Amygdala (tissue), 56 donors: ENCODE measurements at places on chromosomes 4 and X.

DNA sequence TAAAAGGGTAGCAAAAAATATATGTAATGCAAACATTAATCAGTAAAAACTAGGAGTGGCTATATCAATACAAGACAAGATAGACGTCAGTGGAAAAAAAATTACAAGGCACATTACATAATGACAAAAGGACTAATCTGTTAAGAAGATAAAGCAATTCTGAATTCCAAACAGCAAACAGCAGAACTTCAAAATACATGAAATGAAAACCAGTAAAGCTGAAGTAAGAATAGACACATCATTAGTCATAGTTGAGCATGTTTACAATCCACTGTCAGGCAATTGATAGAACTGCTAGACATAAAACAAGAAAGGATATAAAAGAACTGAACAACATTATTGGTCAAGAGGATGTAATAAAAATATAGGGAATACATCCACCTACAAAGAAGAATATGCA lies 12.2 kb downstream of the SULT1B1 start:
- no peak for DNase-seq

- no peak for DNase-seq
Measured at GRCh38 chr4:100790836-100791615, 273.2 kb upstream of the EMCN start.

DNA sequence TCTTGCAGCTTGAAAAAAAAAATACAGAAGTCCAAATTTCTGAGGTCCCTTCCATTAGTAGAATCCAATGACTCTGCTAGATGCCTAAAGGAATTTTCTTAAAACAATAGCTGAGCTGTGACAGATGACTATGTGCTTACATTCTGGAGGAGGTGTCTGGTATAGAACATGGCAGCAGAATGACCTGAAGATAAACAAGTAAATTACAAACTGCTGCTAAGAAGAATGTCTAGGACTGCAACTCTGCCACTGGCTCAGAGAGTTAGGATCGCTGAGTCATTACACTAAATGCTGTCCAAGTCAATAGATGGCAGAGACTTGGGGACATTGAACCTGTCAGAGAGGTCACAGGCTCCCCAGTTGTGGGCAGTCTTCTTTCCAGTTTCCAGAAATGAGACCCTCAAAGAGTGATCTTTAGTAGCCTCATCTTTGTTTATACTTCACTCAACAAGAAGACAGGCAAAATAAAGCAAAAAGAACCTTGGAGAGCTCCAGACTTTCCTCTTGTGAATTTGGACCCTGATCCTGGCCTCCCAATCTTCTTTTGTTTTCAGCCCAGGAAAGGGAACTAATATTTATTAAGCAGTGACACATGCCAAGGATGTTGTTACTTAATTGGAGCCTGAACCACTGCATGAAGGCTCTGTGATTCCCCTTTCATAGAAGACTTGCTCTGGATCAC lies 56.4 kb upstream of the SCML1 start:
- DNase-seq, result no peak

- no peak for DNase-seq
Measured at GRCh38 chrX:903116-903515, 272.5 kb downstream of the SHOX start.

DNA sequence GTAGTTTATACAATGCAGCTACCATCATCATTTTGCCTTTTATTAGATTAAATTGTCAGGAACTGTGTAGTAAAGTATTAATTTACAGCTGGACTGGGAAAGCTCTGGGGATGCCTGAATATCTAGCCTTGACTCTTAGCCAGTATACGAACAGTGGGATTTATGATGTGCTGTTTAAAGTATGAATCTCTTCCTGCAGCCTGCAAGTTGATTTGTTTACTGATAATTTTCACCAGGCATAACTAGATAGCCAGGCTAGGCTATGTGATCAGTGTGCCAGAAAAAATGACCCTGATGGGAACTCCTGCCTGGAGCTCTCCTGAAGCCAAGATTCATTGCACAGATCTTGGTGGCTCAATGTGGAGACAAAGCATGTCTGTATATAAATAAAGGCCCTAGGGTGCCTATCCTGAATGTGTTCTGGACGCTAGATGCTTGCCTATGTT lies 119.2 kb downstream of the SCLT1 start:
- DNase-seq, result no peak

GRCh38 chrX:64427281-64427680 lies 32.0 kb upstream of the MTMR8 start:
- no peak for DNase-seq

DNA sequence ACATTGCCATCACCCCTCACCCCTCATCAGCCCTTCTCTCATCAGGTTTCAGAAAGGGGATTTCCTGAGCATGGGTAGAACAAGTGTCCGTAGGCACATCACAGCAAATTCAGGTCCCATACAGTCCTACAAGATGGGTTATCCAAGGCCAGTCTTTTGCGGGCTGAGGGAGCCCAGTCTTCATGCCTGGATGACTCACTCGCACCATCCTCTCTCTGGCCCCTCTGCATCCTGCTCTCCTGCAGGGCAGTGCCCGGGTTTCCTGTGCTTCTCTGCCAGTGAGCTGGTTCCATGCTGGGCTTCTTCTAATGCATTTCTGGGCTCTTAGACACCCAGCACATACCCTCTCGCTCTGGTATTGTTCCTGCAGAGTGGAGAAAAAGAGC lies 7.3 kb upstream of the INTS6L start:
- no peak for DNase-seq
